ENCODE measurements at places on chromosomes 3 and 15.
A peak's percentile ranks its signal among the peaks of the same experiment; 100 is the strongest.

- DNase-seq, result no peak
Measured at GRCh38 chr15:90337256-90337655, 14.8 kb upstream of the ZNF774 start.

GRCh38 chr3:37520907-37521341 is 340.8 kb upstream of the CTDSPL start:
- no peak for DNase-seq

DNA sequence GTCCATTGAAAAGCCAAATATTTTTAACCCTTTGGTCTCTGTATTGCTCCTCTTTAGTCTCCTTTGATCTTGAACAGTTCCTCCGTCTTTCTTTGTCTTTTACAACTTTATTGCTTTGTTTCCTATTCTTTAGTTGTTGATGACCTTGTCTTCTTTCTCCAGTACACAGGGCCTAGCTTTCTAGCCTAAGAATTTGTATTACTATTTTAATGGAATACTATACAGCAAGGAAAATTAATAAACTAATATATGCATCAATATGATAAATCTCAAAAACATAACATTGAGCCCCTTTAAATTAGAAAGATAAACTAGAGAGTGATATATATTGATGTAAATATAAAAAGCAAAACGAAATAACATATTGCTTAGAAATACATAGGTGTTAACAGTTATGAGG is 88.7 kb downstream of the NR1D2 start:
- no peak for DNase-seq

- no peak for DNase-seq
Measured at GRCh38 chr15:39479911-39480310, 101.0 kb upstream of the THBS1 start.

- DNase-seq, result no peak
Measured at GRCh38 chr3:136294176-136294575, 44.0 kb downstream of the PCCB start.

- no peak for DNase-seq
Measured at GRCh38 chr3:18789734-18790133, 358.6 kb upstream of the KCNH8 start.

GRCh38 chr3:125050488-125051090 is 5.2 kb downstream of the HEG1 start:
- DNase-seq, result no peak

GRCh38 chr15:65368302-65369211 is 9.2 kb downstream of the IGDCC3 start:
- no peak for DNase-seq

DNA sequence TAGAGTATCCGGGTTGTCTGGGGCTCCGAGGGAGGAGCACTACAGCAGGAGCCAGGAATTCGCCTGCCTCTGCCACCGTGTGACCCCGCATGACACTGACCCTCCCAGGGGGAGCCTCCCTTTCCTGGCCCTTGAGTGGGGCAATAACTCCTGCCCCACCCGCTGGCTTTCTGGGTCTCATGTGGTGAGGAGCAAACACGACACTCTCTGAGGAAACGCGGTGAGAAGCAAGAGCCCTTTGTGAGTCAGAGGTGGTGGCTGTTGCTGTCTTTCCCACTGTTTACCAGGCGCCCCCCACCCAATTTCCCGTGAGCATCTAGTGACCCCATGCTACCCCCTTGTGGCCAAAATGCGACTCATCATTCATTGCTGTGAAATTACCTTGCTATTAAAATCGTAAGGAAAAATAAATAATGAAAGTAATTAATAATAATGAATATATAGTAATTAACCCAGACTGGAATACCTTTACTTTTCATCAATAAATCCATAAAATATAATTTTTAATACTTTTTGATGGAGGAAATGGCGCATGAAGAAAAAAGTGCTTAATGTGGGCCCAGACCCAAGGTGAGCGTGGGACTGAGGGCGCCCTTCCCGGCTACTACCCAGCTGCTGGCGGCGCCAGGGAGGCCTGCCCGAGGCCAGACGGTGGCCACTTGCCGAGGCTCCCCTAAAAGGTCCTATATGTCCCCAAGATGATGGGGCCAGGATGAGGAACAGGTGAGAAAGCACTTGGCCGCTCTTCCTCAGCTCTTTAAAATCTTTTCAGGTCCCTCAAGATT is 29.3 kb downstream of the CCNL1 start:
- peak; percentile 61 for DNase-seq

DNA sequence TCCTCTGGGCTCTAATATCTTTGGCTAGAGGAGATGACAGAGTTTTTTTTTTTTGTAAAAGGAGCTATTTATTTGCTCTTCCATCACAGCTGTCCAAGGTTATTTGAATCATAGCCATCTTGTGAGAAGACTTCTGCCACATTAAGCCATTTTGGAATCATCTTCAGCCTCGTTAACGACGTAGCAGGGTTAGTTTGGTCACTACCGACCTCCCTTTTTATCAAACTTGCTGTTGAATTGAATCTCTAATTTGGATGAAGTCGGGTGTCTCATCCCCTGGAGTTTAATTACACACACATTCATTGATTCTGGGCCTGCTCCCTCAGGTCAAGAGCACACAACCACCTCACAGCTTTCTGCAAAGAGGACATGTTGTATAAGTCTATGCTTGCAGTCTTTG is 238.7 kb downstream of the CPNE4 start:
- DNase-seq, result no peak

- no peak for DNase-seq
Measured at GRCh38 chr15:100198442-100198841, 143.3 kb downstream of the ADAMTS17 start.

DNA sequence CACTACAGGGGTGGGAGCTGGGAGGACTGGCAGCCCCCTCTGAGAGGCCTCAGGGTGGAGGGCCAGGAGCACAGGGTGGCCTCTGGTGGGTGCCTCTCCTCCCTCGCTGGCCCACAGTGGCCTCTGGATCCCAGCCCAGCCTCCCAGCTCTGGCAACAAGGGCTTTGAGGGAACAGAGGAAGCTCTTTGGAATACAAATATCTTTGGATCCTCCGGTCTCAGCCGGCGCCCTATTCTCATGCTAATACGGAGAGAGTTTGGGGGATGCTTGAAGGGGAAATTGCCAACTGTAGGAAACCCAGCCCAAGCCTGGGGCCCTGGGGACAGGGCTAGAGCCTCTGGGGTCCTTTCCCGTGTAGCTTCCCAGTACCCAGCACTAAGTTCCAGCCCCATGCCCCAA is 33.4 kb upstream of the INSYN1 start:
- no peak for DNase-seq
